ENCODE measurements at places on chromosomes 12 and 14. TPM values are rescaled to one million over a fixed set of nuclear protein-coding genes. Genes with fewer than 3 reads are reported as not detected.

SLC2A14 gene
- total RNA-seq = not detected

CCDC198 gene
- 3.3 TPM for total RNA-seq

SPIC gene
- total RNA-seq = not detected

HAL gene
- 0.10 TPM for total RNA-seq

MOK gene
- 30.6 TPM for total RNA-seq

GPR162 gene
- 0.93 TPM for total RNA-seq

CCDC175 gene
- not detected for total RNA-seq

TMEM229B gene
- 0.24 TPM for total RNA-seq

MYO1A gene
- 0.22 TPM for total RNA-seq

SDSL gene
- total RNA-seq = 27.0 TPM

CFAP251 gene
- total RNA-seq = 1.1 TPM

NAV3 gene
- total RNA-seq = 15.7 TPM

ESPL1 gene
- 20.0 TPM for total RNA-seq

RAB21 gene
- 49.1 TPM for total RNA-seq

GLS2 gene
- not detected for total RNA-seq

FANCM gene
- 5.4 TPM for total RNA-seq

INHBC gene
- not detected for total RNA-seq

TAS2R7 gene
- not detected for total RNA-seq

CD27 gene
- not detected for total RNA-seq

MYF6 gene
- total RNA-seq = not detected
